ENCODE measurements at places on chromosomes 12 and 14.

- DNase-seq, result no peak
Observed at GRCh38 chr14:38578278-38578681, 322.4 kb upstream of the CLEC14A start.

DNA sequence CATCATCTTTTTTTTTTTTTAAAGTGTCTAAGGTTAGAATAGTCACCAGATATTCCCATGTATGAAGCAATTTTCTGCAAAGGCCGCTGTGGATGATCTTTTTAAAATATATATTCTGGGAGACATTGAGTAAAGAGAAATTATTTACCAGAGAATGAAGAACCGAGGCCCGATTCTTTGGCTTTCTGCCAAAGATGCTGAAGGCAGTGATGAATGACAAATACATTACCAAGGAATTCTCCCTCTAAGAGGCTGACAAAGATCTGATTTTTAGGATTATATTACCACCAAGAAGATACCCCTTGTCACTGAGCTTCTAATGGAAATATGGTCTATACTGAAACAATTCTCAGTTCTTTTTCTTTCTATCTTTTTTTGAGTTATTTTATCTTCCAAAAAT lies 336.8 kb downstream of the NAV3 start:
- no peak for DNase-seq

GRCh38 chr12:15505616-15506015 lies 183.3 kb downstream of the PTPRO start:
- DNase-seq, result no peak

- DNase-seq, result no peak
Observed at GRCh38 chr12:2118061-2118460, 65.3 kb downstream of the CACNA1C start.

- no peak for DNase-seq
Observed at GRCh38 chr12:53328043-53328435, 6.6 kb upstream of the AAAS start.

- no peak for DNase-seq
Observed at GRCh38 chr14:82238649-82239048, 705.0 kb upstream of the SEL1L start.

DNA sequence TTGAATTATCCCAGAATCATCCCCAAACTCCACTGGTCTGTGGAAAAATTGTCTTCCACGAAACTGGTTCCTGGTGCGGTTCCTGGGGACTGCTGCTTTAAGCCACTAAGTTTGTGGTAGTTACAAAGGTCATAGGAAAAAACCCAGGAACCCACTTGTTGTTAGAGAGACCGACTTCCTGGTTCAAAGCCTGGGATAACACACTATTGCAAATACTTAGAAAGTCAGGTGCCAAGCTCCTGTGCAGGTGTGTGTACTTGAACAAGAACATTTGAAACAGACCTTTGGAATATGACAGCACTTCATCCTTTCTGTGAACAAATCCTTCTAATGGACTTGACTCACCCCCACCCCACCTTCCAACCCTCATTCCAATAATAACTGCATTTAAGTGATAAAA lies 519.6 kb downstream of the GLT1D1 start:
- no peak for DNase-seq

GRCh38 chr12:128911861-128912260 lies 58.6 kb downstream of the GLT1D1 start:
- no peak for DNase-seq

Data from COR-L47 (cell line).